ENCODE measurements at places on chromosomes 5 and 9.
A peak's percentile ranks its signal among the peaks of the same experiment; 100 is the strongest.

DNA sequence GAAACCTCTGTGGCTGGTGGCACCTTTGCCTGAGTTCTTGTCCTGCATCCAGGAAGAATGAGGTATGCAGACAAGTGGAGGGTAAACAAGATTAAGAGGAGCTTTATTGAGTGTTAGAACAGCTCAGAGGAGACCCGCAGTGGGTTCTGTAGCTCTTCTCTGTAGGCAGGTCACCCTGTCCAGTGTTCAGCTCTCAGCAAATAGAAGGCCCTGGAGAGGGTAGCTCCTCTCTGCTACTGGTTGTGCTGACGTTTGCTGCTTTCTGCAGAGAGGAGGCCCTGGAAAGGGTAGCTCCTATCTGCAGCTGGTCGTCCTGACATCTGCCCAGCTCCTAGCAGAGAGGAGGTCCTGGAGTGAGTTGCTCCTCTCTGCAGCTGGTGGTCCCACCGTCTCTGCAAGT lies 96.8 kb upstream of the CCDC112 start:
- DNase-seq: no peak

DNA sequence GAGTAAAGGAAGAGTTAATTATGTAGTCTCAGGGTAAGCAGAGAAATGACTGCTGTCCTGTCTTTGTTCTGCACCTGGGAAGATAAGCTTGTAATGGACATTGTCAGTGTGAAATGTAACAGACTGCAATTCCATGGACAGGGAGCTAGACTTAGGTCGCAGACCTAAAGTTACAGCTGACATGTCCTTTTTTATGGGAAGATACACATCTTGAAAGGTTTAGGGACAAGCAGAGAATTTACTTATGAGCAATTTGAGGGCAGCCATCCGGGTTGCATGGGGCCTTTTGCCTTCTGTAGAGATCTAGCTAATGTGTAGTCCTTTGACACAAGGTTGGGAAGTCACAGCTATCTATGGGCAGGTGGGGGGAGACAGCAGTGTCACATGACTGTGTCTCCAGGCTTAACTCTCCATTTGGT lies 85.7 kb downstream of the SERINC5 start:
- DNase-seq: no peak

DNA sequence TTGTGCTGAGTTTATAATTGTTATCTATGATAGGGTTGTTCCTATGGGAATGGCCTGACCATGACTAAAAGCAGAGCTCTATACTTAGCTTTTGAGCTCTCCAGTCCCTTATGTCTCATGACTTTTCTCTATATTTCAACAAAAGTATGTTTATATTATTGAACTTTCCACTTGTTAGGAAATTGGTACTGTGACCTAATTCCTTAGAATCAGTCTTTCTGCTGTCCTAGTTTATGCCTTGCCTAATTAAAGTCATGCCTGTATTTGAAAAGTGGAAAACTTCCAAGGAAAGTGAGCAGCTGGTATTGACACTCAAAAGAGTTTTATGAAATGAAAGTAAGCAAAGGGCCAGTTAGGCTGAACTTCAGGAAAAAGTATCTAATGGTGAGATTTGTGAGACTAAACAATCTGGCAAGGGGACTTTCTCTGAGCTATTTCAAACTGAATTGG lies 68.6 kb downstream of the XRCC4 start:
- no peak for DNase-seq

- DNase-seq: no peak
Measured at GRCh38 chr5:127723571-127723970, 20.4 kb downstream of the CCDC192 start.

- no peak for DNase-seq
Measured at GRCh38 chr9:77939149-77939668, 92.4 kb downstream of the GNAQ start.

GRCh38 chr9:71733176-71733575 lies 35.1 kb downstream of the CEMIP2 start:
- no peak for DNase-seq

DNA sequence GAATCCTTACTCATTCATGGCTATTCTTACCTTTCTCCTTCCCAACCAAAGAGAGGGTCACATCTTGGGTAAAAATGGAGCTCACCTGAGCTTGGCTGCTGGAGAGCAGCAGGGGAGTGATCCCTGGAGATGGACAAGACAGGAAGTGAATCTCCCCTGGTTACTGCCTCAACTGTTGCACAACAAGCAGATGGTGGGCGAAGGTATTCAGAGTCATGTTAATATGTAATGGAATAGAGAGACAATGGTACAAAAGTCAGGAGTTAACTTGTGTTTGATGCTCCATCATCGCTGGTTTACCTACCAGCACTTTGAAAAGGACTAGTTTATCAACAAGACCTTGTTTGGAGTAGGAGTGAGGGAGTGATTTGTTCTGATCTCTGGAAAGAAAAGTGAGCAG lies 13.0 kb upstream of the PLPP1 start:
- DNase-seq: no peak

DNA sequence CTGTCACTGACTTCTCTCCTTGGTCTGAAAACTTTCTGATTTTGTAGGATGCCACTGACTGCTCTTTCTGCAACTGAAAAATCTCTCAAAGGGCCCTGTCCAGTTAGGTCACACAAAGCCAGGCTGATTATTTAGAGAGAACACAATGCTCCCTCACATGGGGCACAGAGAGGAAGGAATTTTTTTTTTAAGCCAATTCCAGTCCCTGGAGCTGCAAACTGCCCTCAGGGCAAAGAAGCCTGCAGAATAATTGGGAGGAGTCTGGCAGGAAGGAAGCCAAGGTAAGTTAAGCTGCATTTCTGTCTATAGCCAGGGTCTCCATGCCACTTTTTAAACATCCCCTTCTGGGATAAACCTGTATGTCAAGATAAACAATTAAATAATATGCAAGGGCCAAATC lies 305.5 kb downstream of the ZSWIM6 start:
- no peak for DNase-seq

DNA sequence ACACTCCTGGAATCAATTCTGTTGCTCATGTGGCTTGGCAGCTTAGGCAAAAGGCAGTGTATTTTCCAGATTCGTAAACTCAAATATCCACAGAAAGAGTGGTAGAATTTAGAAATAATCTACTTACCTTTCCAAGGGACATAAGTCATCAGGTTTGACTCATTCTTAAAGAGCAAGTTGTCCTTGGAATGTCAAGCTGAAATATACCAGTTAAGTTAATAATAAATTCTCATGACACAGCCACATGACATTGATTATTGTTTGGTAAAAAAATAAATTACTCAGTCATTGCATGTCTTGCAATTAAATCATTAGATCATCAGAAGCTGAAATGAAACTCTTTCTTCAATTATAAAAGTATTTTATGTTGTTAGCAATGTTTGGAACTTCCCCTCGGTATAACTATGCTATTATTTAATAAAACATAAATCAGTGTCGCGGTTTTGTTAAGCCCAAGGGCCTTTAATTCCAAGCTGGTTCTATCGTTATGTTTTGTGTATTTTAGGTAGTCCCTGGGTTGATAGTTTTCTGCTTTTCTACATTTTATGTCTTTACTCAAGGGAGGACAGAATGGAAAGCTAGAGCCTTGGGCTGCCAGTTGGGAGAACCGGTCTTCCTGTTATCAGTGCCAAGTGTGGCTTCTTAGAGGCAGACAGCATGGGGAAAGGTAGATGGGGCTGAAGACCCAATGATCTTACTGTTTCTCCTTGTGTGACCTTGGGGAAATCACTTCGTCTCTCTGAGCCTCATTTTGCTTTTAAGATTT lies 79.3 kb upstream of the PRLR start:
- no peak for DNase-seq

DNA sequence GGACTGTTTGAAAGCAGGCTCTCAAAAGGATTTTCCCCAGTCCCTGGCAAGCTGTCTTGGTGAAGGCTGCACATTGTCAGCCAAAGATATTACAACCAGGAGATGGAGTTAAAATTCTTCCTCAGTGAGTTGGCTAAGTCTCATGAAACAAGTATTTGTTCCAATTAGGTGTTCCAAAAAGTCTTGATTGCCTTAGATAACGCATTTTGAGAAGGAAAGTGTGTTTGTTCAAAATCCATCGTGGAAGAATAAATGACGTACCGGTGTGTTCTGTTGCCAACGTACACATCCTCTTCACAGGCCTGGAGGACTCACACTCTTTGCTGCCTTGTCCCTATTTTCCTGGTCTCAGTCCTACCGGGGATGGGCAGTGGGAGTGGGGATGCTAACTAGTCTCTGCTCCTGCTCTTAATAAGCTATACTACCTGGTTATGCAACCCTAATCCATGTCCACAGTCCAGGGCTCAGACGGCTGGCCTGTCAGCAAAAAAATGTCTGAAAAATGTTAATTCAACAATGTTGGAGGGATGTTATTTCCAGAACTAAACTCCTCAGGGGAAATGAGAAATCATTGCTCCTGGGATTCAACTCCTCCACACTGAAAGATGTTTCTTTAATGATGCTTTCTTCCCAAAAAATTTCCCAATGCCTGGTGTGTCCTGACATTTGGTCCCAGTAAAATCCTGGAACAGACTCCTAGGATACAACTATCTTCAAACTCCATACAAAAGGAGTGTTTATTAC lies 175.3 kb upstream of the KLF9 start:
- no peak for DNase-seq

DNA sequence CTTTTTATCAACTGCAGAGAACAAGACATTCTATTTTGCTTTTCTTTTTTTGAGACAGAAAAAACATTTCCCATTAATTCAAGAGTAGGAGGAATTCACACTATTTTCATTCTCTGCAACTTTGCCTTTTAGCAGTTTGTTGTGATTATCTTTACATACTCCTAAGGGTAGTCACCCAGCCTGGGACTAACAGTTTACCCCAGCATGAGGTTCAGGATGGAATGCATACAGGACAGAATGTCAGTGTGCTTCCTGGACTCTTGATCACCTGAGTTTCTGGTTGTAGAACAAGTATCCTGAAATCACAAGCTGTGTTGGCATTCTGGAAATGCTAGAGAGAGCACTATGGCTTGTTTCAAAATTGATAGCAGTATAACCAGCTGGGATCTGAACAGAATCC lies 368.1 kb downstream of the KIF4B start:
- no peak for DNase-seq

GRCh38 chr5:2805080-2805479 lies 53.6 kb upstream of the IRX2 start:
- DNase-seq: no peak

GRCh38 chr9:20028192-20028848 lies 239.5 kb upstream of the SLC24A2 start:
- DNase-seq: no peak

GRCh38 chr9:79257790-79258351 lies 313.9 kb upstream of the TLE4 start:
- no peak for DNase-seq

DNA sequence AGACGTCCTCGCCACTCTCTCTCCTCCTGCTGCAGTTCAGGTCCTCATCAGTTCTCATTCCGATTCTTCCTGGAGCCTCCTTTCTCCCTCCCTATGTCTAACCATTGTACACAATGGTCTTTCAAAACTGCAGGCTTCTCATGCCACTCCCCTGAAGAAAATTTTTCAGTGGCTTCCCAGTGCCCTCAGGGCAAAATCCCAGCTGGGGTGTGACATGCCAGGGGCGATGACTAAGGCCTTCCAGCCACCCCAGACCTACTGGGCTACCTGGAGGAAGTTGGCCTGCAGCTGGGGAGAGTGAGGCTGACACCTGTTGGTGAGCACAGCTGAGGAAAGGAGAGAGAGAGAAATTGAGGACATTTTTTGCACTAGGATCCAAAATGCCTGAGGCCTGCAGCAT lies 65.2 kb downstream of the SREK1 start:
- no peak for DNase-seq

DNA sequence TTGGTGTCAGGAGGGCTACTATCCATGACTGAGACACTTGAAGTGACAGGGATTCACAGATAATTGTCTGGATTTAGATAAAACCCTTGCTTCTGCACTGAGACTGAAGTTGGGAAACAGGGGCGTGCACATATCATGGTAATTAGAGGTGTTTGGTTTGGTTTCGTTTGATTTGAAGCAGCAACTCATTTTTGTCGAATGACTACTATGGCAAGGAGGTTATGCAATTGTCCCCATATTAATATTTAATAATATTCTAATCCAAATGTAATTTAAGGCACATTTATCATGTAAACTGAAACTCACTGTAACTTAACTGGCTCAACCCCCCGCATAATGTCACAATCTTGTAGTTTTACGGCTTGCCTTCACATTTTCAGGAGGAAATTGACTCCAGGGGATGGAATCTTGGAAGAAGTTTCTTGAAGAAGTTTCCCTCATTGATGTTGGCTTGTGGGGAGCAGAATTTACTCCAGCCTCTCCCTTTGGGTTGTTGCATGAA lies 12.5 kb downstream of the ZNF366 start:
- DNase-seq: no peak

DNA sequence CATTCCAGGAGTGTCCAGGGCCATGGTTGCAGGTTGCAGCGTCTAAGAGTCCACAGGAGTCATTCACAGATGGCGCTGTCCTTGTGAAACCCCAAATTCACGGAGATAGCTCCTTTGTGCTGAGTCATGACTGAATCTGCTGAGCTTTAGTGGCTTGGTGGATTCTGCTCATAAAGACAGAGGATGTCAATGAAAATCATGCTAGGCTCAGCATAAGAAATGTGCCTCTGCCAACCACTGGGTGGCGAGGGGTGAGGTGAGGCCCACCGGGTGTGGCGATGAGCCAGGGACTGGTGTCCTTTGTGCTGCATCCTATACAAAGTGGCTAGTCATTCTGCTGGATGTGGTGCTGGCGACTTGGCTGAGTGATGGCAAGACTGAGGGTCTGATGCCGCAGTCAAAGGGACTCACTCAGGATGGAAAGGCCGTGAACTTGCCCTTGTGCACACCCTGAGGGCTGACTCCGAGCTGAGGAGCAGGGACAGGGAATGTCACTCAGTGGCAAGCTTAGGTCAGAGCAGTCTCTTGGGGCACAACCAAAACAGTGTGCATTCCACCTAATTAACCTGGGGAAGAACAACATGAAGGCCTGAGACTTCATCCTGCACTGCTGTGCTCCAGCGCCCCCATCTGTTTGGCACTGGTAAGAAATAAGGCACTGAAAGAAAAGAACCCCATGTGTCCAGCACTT lies 71.5 kb downstream of the DAP start:
- DNase-seq: no peak

GRCh38 chr5:139633295-139634027 lies 14.7 kb upstream of the CXXC5 start:
- peak; percentile 53 for DNase-seq

DNA sequence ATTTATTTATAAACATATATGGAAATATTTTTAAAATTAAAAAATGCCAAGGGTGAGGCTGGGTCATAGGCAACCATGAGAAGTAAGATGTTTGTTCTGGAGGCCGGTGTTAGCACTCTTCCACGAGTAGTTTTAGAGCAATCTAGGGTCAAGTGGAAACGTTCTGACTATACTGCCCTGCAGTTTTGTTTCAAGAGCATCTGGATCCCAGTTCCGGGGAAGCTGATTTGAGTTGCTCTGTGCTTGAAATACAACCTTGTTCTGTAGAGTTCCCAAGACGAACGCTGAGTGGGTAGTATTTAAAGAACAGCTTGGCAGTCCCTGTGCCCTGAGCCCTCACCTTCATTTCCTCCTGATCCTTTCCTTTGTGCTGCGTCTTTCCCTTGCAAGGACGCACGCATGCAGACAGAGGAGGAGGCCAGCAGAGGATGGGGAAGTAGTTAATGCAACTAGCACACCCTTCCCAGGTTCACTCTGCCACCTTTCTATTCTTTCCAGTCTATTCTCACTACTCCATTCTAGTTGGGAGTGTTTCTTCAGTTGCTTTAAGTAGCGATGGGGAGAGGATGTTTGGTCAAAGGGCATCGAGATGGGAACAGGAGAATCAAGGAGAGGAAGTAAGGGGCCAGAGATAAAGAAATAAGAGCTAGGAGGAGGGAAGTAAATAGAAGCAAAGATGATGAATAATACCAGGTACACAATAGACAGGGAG lies 68.3 kb upstream of the ZSWIM6 start:
- no peak for DNase-seq

All from activated CD4-positive, alpha-beta T cell treated with anti-CD3 and anti-CD28 coated beads for 24 hours (primary cell).